Activated T-cell treated with anti-CD3 and anti-CD28 coated beads for 1 hour (primary cell): ENCODE measurements at places on chromosomes 5 and 9.

DNA sequence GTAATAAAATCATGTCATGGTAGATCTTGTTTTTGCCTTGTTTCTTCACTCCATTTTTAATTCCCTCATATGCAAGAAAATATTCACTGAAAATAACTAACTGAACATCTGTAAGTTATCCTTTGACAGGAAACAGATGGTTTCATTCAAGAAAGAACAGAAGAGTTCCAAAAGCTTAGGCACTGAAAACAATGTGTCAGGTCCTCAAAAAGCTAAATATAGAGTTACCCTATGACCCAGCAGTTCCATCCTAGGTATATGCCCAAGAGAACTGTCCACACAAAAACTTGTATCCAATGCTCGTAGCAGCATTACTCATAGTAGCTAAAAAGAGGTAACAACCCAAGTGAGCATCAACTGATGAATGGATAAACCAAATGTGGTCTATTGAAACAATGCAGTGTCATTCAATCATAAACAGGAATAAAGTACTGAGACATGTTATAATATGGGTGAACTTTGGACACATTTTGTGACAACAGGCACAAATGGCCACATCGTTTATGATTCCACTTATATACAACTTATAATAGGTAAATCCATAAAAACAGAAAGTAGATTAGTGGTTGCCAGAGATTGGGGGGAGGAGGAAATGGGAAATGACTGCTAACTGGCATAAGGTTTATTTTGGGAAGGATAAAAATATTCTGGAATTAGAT is 231.0 kb downstream of the FRMD3 start:
- no peak for DNase-seq

DNA sequence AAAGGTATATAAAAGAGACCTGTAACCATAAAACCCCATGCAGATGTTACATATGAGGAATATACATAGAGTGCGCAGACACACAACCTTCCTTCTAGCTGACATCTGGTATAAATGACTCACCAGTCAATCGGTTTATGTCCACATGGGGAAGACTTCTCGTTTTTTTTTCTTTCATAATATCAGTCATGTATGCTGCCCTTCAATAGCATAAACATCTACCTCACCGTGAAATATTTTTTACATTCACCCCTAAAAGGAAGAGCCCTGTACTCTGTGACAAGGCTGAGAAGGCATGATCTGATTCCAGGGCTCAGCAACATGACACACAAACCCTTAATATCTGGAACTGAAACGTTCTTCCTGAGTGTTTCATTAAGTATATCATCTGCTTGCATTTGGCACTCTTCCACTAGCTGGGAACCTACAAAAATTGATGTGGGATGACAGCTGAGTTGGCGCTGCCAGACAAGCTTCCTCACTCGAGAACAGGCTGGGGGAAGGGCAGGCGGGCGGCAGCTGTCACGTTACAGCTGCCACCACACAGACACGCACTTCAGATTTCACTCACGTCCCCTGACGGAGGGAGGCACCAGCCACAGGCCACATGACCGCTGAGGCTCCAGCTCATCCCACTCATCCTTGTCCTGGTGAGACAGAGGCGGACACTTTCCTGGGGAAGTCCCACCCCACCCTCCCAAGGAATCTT is 74.2 kb downstream of the SHB start:
- no peak for DNase-seq

- DNase-seq: no peak
These were observed 7.1 kb downstream of the CDKN2B start for GRCh38 chr9:22002038-22002437.

GRCh38 chr5:158268286-158268685 is 409.3 kb upstream of the CLINT1 start:
- no peak for DNase-seq

DNA sequence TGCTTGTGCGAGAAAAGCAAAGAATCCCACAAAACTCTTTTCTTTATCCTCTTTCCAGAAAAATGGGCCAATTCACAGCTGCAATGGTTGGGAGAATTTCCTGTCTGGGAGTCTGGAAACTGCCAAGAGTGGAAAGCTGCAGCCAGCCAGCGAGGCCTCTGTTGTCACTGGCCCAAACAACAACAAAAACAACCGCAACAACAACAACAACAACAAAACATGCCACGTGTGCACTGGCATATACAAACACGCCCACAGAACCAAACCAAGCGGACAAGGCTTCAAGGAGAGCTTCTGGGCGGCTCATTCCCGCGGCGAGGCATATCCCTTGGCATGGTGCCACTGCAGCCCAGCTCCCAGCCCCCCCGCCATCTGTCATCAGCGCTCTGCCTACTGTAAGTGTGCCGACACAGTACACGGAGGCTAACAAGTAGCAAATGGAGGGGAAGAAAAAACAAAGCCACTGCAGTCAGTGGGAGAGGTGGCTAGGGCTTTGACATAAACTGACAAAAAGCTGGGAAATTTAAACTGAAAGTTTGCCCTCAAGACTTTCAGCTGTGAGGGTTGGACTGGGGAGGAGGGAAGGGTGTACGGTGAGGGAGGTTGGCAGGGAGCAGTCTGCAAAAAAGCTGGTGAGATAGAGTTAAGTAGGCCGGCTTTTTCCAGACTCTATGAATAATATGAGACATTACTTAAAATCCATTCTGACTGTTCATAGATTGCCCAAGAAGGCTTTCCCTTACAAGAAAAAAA is 165.0 kb upstream of the ZNF462 start:
- no peak for DNase-seq

DNA sequence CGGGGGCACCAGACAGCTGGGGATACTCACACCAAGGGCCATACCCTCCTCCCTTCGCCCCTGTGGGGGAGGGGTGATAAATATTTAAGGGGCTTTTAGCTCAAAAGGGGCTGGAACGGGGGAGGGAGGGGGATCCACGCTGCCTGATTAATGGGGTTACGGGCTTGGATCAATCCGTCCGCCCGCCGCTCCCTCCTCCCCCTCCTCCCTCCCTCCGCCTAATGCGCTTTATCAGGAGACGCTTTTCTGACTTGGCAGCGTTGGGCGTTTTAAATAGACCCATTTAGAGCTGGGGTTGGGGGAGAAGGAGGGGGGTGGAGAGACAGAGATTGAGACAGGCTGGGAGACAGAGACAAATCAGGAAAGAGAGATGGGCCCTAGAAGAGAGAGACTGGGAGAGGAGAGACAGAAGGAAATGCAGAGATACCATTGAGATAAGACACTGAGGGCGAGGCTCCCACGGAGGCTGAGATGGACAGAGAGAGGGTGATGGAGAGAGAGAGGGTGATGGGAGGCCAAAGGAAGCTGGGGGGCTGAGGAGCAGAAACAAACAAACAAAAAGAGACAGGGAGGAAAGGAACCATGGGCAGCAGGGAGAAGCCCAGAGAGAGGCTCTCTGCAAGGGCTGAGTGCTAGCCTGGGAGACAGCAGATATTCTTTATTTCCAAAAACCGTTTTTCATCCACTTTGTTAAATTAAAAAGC is 10.3 kb downstream of the CNTFR start:
- DNase-seq: no peak

GRCh38 chr5:59525311-59525710 is 368.2 kb downstream of the PDE4D start:
- DNase-seq: no peak

DNA sequence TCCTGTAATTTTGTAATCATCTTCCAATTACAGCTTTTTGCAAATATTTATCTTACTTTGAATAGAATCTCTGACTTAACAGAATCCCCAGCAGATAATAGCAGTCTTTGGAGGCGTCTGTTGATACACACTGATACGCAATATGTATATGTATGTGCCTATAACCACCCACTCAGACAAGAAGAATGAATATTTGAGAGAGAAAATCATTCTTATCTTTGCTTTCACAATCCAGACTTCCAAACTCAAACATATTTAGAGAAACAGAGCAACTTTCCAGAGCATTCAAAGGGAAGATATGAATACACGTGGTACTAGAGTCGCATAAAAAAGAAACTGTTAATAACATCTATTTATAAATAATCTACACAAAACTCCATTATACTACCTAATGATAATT is 6.1 kb downstream of the RORB start:
- DNase-seq: no peak
